ENCODE measurements at places on chromosomes 11 and 22.

DNA sequence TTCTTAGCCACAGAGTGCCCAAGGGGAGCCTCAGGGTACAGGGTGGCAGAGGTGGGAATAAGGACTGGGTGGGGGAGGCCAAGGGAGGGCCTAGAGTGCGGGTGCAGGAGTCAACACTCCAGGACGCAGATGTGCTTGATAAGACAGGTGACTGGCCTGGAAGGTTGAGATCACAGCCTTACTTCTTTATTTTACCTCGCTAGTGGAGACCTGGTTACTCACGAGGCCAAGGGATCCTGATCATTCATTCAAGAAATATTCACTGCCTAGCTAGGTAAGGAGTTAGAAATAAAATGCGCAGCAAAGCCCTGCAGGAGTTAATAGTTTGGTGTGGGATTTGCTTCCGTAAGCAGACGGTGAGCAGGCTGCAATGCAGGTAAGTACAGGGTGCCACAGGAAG, 13.2 kb upstream of the PEX26 start:
- DNase-seq: no peak

- DNase-seq: no peak
These were observed 7.9 kb upstream of the C1QTNF6 start for GRCh38 chr22:37195921-37196320.

- no peak for DNase-seq
These were observed 50.5 kb downstream of the WNT7B start for GRCh38 chr22:45926433-45926832.

GRCh38 chr11:65016705-65017104, 2.7 kb downstream of the ARL2 start:
- no peak for DNase-seq

DNA sequence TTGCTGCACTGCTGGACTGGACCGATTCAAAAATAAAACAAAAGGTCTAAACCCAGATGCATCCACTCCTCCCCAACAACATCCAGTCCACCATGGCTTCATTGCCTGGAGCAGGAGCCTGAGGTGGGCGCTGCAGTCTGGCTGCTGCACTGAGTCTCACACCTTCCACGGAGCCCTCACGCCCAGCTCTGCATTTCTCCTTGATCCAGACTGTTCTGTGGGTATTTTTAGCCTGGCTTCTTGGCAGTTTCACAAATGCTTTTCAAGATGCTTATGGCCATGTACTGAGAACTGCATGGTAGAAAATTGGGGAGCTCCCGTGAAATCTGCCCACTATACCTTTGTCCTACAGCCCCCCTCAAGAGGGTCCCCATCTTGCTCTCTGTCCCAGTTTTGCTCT, 53.3 kb upstream of the JAM3 start:
- DNase-seq: no peak

- DNase-seq: no peak
These were observed 86.8 kb downstream of the GALNT18 start for GRCh38 chr11:11534981-11535380.

- no peak for DNase-seq
These were observed 224.2 kb downstream of the GUCY1A2 start for GRCh38 chr11:106794058-106794457.

DNA sequence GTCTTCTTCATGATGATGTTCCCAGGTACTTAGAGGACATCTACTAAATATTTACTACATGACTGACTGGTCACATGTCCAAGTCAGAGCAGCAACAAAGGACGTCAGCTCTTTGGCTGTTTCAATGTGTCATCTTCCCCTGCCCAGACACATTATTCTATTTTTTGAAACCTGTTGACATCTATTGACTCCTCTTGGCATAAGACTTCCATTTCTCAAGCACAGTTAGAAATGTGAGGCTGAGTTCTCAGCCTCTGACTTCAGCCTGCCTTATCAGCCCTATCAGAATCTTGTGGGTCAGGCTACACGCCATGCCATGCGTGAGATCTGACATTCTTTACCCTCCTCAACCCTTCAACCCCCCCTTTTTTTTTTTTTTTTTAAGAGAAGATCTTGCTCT, 63.8 kb downstream of the SC5D start:
- DNase-seq: no peak

- no peak for DNase-seq
These were observed 380.3 kb upstream of the PITPNB start for GRCh38 chr22:28299309-28299708.

DNA sequence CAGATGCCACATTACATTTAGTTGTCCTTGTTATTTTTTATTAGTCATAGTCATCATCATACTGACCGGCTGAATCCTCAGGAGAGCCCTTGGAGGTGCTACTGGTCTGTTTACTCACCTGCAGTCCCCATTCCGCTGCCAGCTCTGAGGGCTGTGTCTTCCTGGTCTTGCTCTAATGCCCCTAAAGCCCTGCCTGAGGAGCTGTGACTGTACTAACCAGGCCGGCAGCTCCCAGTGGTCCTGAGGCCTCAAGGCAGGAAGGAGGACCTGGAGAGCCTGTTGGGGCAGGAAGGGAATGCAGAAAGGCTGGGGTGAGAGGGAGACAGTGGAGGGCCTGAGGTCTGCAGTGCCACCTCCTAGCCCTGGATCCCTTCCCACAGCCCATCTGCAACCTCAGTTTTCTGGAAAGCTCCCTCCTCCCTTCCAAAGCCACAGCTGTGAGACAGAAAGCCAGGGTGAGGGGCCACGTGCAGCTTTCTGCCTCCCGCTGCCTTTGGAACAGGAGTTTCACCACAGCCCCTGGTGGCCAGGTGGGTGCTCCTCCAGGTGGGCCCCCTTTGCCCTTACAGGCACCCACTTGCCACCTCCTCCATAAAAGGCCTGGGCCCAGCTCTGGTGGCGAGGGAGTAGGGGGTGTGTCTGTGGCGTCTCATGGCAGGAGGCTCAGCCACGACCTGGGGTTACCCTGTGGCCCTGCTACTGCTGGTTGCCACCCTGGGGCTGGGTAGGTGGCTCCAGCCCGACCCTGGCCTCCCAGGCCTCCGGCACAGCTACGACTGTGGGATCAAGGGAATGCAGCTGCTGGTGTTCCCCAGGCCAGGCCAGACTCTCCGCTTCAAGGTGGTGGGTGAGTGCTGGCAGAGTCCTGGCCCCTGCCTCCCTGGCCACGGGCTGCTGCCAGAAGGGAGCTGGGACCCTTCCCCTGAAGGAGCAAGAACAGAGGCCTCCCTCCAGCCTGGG, at the start of gene ZP1:
TSS of gene ZP1 (plus strand) at position 632 of the 960 bp plus-strand sequence. CDS start at position 652, 20 bp downstream.
- no peak for DNase-seq

DNA sequence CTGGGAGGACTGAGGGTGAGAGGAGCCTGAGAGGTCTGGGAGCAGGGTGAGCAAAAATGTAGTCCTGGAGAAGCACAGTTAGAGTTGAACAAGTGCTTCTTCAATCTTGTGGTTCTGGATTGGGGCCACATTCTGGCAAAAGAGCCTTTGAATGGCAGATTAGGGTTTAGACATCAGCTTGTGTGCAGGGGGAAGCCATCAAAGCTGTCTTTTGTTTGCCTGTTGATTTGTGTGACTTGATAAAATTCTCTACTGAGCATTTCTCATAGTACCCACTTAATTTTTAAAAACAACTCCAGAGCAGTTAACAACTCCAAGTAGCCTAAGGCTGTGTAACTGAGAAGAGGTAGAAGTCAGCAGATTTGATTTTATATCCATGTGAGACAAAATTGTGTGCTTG, 166.2 kb downstream of the FAT3 start:
- DNase-seq: no peak

DNA sequence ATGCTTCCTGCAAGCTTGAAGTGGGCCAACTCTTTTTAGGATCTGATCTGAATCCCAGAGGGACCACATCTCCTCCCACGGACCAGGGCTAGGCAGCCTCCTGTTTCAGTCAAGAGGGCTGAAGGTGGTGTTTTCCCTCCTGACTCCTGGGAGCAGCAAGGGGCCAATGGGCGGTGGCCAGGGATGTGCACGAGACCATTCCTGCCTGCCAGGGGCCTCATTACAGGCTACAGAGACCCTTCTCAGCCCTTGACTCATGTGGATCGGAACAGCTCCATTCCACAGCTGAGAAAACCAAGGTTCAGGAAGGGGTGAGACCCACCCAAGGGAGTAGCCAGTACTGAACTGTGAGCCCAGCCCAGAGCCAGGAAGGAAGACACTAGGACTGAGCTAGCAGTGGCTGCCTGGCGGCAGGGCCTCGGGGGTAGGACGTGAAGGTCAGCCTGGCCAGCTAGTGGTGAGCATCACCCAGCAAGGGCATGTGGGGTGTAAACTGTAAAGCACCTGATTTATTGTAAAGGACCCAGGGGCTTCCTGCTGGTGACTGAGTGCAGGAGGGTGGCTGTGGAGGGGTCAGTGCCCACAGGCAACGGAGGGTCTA, 3.4 kb upstream of the P2RY6 start:
- DNase-seq: no peak

- no peak for DNase-seq
These were observed 72.2 kb downstream of the PDHX start for GRCh38 chr11:34988294-34989255.

DNA sequence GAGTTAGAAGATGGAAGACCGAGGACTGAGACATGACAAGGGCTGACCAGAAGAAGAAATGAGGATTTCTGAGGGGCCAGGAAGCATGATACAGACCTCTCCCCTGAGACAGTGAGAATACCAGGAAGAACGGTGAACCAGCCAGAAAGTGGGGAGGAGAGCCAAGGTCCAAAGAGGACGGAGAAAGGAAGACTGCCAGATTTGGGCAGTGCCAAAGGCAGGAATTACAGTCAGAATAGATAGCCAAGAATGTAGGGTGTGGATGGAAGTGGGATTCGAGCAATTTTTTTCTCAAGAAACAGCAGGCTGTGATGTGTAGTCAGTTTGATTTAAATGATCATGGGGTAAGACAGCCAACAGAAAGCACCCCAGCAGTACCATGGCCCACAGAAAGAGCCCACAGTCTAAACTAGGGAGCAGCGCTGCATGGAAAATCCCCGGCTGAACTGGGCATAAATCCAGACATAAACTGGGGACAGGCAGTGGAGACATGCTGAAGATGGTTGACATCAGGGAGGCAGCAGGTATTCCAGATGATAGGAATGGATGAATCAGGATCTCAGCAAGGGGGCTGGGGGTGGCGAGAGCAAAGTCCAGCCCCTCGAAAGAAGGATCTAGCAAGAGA, 67.3 kb upstream of the BARX2 start:
- DNase-seq: no peak

DNA sequence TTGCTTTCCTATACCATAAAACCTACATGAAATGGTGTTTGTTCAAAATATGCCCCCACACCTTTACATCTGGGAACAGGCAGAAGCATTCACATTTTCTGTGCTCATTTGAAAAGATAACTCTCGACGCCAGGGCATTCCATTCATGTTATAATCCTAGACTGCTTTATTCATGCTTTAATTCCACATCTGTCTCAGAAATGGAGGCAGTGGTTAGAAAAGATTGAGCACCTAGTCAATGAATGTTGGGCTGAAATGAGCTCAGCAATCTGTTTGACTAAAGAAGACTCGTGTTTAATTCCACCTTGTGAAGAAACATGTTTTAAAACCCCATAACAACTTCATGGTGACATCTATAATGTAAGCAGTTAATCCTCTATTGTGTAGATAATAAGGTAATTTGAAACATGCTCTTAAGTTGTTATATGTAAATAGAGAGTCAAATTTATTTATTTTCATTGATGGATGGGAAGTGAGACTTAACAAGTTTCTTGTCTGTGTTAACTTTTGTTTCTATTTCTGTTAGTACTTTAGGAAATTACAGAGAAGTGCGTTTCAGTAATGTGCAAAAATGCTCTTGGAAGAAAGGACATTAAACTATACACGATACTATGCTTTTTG, 217.5 kb downstream of the DDX10 start:
- no peak for DNase-seq

DNA sequence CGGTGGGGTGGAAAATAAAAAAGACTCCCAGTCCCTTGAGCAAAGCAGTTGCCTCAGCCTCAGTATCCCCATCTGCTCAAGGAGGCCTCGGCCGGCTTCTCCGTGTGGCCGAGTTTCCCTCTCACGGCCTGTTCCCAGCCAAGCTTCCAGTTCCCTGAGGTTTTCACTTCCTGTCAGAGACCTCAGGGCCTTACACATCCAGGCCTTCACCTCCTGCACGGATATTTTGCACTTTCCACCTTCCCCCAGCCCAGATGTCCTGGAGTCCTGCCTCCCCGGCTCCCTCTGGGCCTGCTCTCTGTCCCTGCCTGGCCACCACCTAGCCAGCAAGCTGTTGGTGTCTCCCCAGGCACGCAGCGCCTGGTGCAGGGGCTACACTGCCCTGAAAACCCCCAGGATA, 41.1 kb upstream of the CD82 start:
- DNase-seq: no peak

GRCh38 chr11:21472261-21472660, 720.6 kb upstream of the ANO5 start:
- no peak for DNase-seq

All from cortex of kidney (tissue), 1 donor.